Bone marrow (tissue), 2 donors: ENCODE measurements at places on chromosomes 3 and 15.

- DNase-seq, result no peak
These were observed 65.5 kb upstream of the NPHP3 start for GRCh38 chr3:132787616-132788300.

DNA sequence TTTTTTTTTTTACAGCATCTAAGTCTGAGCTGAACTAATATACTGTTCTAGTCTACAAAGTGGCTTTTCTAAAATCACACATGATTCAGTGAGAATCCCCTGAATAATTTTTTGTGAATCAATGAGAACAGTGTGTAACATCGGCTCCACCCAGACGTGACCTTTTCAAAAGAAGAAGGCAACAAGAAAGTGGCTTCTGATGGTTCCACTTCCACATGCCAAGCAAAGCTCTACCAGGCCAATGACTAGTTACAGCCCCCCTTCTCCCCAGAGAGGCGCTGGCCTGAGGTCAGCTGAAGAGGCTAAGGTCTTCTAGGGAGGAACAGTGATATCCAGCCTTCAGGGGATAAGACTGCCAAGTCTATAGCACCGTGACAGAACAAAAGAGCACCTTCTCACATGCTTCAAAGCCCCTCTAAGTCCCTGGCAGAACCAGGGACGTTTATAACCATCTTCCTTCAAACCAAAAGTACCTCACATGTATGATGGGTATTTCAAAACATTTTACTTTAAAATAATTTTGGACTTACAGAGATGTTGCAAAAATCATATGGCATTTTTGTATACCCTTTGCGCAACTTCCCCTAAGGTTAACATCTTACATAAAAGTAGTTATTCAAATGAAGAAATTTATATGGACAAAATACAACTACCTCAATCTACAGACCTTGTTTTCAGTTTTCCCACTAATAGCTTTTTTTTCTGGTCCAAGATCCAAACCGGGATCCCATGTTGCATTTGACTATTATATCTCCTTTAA is 177.9 kb downstream of the OSBPL10 start:
- no peak for DNase-seq

GRCh38 chr15:77406846-77407245 is 13.1 kb downstream of the PEAK1 start:
- DNase-seq, result no peak

DNA sequence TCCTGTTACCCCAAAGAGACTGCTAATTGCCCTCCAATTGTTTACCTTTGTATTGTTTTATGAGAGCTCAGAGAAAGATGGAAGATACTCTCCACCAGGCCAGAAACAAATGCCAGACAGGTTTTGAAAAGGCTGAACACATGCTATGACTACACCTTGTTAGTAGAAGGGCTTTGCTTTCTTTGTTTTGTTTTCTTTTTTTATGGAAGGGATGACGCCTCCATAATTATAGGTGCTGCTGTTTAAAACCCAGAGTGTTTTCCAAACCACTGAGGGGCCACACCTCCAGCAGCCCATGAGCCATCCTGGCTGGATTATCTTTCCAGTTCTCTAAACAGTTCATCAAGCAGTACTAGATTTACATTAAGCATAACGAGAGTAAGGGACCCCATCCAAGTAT is 5.6 kb upstream of the FOXP1 start:
- DNase-seq, result no peak

DNA sequence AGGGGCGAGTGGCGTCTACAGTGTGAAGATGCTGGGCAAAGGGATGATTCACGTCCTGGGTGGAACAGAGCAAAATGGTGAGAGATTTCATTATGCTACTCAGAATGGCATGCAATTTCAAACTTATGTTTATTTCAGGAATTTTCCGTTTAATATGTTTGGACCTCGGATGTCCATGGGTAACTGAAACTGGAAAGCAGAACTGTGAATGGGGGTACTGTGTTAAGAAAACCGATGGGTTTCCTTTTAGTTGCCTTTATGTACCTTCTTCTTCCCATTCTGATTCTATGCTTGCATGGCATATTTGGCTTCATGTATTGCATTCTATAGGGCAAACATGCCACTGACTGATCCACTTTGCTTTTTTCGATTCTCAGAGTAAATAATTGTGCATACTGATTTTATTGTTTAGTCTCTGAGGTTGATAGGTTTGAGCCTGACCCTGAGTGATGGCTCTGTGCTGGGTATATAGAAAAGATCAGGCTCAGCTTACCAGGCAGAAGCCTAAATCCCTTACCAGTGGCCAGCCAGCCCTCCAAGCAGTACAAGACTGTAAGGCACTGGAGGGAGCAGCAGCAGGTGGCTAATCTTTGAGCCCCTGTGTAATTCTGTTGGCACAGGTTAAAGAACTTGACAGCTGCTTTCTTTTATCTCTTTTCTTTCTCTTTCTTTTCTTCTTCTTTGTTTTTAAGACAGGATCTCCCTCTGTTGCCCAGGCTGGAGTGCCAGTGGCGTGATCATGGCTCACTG is 4.5 kb downstream of the QTRT2 start:
- DNase-seq, result no peak

DNA sequence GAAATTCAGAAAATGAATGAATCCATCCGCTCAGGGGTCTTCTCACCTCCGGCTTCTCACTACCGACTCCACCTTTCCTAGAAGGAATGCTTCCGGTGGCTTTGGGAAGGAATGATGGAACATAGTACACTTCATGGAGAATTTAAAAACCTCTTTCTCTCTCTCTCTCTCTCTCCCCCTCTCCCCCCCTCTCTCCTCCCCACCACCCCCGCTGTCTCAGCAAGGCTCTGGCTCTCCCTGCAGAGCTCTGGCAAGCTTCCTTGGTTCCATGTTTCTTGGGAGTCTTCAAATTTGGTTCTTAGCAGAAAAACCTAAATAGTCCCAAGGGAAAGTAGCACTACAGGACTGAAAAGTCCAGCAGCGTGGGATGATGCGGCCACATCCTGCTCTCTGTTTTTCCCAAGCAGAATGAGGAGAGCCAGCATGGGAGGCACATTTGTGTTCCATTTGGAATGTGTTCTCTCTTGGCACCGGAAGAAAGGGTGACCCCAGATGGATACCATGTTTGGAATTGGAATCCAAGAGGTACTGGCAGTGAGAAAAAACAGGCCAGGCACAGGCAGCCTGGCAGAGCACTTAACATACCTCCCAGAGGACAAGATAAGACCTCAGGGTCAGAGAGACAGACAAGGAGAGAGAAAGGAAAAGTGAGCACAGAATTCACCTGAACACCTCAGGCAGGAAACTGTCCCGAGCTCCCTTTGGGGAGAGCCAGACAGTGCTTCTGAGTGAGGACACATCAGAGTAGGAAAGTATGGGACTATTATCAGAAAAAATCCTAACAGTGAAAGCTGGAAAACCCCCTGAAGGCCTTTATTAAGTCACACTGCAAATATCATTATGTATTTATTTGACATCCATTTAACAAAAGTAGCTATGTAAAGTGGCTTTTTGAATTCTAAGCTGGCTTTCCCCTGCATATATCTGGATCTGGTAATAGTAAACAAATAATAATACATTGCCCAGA is at the start of gene POPDC2:
POPDC2 (minus strand) TSS at position 116 of the 967 bp plus-strand sequence. CDS start 166 bp downstream, outside the sequence.
- DNase-seq, result no peak

DNA sequence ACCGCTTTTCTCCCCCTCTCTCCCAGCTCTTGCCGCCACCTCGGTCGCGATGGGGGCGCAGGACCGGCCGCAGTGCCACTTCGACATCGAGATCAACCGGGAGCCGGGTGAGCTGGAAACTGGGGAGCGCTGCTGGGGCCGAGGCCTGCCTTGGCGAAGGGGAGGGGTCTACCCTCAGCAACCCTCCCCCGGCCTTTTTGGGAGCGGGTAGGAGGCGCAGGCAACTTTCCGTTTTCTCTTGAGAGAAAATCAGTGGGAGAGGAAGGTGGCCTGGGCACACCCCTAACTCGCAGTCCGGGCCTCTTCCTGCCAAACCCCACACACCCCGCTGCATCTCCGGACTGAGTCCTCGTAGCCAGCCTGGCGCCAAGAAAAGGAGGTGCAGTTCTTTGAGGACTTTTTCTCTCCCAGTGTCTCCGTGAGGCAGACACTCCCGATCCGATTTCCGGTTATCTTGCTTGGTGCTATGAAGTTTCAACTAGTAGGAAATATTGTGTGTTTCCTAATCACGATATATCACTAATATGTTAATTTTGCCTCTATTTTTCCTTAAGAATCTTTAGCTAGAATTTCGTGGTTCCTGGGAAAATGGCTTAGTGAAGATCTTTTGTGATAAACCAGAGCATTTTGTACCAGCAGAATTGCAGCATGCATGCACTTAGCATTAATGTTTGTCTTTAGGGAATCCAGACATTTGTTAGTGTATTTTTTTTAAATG is 631 bp downstream of the NKTR start:
- peak; percentile 57 for DNase-seq

DNA sequence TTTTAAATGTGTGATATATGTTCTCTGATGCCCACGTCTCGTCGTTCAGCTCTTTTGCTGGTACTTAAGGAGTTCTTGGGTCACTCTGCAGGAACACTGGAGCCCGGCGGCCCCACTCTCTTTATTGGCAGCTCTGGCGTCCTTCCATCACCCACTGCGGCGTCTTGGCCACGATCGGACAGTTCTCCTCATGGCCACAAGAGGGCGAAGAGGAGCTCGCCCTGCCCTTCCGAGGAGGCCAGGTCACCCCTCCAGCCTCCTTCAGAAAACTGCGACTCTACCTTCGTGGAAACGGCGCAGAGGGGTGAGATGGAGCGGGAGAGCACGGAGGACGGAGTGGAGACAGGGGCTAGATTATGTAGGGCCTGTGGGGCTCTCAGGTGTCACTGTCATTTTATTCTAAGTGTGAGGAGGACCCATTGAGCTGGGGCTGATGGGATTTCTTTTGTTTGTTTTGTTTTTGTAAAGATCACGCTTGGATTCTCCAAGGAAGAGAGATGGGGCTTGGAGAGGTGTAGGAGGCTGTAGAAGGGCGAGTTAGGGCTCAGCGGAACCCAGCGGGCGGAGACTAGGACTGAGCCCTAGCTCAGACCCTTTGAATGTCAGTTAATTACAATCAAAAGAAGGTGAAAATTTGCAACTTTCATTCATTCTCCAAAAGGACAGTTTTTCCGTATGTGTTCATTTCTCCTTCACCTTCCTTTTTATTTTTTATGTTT is 28.0 kb upstream of the GABRA5 start:
- no peak for DNase-seq

DNA sequence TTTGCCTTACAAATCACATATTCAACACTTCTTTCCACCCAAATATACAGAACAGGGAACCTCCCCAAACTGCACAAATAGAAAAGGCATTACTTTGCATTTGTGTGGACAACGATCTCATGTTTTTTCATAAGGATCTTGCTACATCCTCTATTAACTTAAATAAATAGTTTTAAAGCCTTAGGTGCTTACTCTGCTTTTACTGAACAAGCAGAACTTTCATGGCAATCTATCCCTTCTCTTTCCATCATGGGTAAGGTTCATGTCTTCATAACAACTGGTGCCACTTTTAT is 18.1 kb downstream of the SIAH2 start:
- no peak for DNase-seq

DNA sequence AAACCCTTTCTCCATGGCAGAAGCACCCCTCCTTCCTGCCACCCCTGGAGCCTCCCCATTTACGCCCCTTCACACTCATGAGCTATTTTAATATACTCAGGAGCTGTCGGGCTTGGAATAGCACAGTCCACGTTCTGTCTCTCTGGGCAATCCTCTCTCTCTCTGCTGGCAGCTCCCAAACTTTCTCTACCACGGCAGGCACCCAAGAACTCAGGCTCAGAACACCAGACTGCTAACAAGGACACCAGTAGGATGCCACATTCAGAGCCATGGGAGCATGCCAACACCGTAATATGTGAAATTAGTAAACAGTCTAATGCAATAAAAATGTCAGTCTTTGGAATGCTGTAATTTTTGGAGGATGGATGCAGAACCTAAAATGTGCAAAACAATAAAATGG is 19.3 kb downstream of the TNFAIP8L3 start:
- no peak for DNase-seq

GRCh38 chr3:48535578-48535977 is 21.0 kb downstream of the PFKFB4 start:
- DNase-seq, result no peak

DNA sequence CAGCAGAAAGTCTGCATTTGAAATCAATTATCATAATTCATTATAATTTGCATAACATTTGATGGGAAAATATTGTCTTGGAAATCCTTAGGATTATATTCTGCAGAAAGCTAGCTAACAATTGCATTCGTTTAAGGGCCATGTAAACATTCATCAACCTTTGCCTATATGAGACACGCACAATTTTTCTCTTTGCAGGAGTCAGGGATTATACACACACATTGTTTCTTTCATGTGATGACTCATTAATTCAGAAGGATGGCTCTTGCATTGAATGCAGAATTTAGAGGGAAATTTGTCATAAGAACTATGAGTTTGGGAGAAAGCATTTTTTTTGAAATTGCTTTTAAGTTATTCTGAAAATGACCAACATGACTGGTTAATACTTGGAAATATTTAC is 844.7 kb downstream of the DIPK2A start:
- no peak for DNase-seq

- no peak for DNase-seq
These were observed 110.2 kb upstream of the NLGN1 start for GRCh38 chr3:173287361-173287760.

GRCh38 chr3:54283470-54283869 is 161.1 kb downstream of the CACNA2D3 start:
- DNase-seq, result no peak
